ENCODE measurements at places on chromosomes 3 and 15. TPM values are rescaled to one million over a fixed set of nuclear protein-coding genes. Genes with fewer than 3 reads are reported as not detected.

The BLM gene
- total RNA-seq, result 26.7 TPM

The SPATA12 gene
- not detected for total RNA-seq

- DNase-seq, result no peak
Measured at GRCh38 chr15:93428150-93428549, 339.1 kb upstream of the RGMA start.

DNA sequence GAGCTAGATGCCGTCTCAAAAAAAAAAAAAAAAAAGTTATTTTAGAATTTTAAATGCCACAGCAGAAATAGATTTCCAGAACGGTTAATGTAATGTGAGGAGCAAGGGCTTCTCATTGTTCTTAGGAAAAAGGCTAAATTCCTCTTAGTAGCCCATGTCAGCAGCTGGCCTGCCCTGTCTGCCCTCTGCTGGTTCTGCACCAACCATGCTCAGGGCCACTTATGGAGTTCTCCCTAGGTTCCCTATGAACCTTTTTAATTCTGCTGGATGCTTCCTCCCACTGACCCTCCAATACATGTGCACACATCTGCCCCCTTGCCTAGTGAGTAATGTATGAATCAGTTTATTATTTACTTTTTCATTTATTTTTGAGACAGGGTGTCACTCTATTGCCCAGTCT is 32.2 kb upstream of the DPPA4 start:
- no peak for DNase-seq

GRCh38 chr3:160577093-160577492 is 11.7 kb upstream of the KPNA4 start:
- DNase-seq, result no peak

Measured in right atrium auricular region (tissue), 2 donors.